Ammon's horn (tissue), 1 donor: ENCODE measurements at places on chromosomes 2 and 18.

GRCh38 chr2:159090514-159091201, 122.2 kb downstream of the TANC1 start:
- no peak for DNase-seq

DNA sequence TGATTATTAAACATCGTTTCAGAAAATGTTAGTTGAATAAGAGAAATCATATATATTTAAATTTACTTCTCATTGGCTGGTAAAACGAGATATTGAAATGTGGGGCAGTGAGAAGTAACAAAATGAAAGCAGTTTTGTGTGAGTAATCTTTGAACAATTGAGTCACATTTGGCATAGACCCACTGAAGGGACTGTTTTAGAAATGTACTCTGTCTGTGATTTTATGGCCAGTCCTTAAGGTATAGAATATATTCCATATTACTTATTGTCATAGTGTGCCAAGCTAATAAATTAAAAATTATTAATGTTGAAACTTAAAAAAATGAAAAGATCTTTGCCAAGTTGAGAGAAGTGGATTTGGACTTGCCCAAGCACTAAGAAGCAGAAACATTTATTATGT, 222.4 kb upstream of the COL3A1 start:
- DNase-seq = no peak

GRCh38 chr2:174083843-174084458, 118.8 kb upstream of the SP3 start:
- no peak for DNase-seq

DNA sequence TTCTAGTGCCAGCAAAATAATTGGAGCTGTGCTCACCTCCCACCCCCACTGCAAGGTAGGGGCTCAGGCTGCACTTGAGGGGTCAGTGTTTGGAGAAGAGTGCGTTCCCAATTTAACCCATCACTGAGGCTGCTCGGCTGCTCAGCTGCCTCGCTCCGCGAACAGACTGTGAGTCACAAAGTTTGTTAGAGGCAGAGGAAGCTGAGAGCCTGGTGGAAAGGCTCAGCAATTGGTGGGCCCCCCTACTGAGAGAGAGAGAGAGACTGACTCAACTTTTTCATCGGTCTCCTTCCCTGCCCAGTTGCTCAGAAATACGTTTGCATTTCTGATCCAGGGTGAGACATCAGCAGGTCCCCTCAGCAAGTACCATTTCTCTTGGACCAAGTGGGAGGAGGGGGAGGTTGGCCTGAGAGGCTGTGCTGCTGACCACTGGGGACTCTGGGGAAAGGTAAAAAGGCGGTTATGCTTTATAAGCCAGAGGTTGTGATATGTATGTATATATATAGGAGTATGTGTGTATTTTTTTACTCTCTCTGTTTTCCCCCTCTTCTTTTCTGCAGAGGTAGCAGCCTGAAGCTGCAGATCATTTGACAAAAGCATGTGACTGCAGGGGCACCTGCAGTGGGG, 1.5 kb downstream of the EFR3B start:
- no peak for DNase-seq

- DNase-seq = no peak
These were observed 523.9 kb upstream of the MEX3C start for GRCh38 chr18:51721388-51721787.

GRCh38 chr2:151872463-151872862, 44.2 kb upstream of the ARL5A start:
- DNase-seq = no peak

- DNase-seq = no peak
These were observed 235.8 kb downstream of the NBAS start for GRCh38 chr2:15325296-15325695.
